ENCODE measurements at places on chromosomes 5 and 9.

GRCh38 chr9:38380230-38380871 lies 12.2 kb upstream of the ALDH1B1 start:
- DNase-seq: no peak

DNA sequence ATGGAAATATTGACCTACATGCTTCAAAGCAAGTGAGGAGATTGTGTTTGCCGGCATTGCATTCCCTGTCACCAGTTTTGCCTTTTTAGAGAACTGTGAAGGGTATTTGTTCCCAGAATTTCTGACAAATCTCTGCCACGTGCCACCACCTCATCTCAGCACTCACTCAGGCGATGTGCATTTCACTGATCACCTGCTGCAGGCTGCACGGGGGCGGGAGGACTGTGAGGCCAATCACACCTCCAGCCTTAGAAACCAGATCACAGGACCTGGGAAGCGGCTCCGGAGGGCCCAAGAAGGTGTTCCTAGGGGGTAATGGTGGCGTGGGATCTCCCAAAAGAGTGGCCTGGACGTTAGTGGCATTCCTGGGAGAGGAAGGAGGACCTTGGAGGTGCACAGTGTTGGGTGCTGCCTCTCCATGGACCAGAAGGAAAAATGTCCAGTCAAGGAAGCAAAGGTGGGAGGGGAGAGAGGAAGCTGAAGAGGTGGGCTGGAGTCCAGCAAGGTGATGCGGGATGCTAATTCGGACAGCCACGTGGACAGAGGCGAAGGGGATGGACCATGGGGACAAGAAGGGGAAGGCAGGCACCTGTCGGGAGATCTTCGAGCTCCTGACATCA lies 63.6 kb upstream of the OLFM1 start:
- no peak for DNase-seq

GRCh38 chr5:84215521-84215920 lies 169.2 kb downstream of the EDIL3 start:
- no peak for DNase-seq

DNA sequence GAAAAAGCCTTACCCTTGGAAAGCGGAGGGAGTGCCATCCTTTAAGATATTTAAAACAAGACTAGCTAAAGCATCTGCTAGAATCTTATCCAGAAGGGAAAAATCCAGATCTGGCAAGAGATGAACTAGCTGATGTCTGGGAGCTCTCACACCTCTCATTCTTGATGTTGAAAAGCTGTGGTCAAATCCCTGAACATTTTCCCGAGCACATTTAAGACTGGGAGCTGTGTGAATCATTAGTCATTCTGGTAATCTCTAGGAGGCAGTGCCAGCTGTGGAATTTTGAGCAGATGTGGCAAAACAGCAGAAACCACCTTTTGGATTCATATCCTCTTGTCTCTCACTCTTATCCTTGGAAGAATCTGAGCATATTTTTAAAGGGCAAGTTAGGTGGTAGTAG lies 218.0 kb downstream of the MAN2A1 start:
- no peak for DNase-seq

DNA sequence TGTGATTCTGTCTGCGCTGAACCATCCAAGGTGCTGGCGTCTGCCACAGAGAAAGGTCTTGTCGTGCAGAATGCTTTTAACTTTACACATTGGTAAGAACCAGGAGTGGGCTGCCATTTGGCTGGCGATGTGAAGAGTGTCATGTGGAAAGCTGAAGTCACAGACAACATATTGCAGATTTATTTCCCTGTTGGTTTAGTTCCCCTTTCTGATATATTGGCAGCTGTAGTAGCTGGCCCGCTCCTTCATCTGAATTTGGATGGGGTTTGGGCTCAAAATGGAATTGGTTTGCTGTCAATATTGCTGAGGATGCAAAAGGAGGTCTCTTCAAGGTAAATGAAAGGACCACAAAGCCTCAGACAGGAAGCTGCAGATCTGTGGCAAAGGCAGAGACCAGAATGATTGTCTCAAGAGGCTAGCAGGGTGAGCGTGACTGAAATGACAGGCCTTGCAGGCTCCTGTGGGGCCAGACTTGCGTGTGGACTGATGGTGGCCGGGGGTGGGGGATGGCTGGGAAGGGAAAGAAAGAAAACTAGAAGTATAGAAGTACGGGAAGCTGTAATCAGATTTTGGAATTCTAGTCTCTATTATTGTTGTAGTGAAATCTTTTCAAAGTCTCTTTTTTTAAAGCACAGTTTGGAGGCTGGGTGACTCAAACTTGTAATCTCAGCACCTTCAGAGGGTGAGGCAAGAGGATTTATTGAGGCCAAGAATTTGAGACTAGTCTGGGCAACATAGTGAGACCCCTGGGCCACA lies 25.1 kb upstream of the CD180 start:
- DNase-seq: no peak

- DNase-seq: peak; percentile 4
Measured at GRCh38 chr5:175873088-175873454, 1.7 kb downstream of the CPLX2 start.

- DNase-seq: no peak
Measured at GRCh38 chr9:130321539-130321938, 56.0 kb downstream of the HMCN2 start.

- DNase-seq: no peak
Measured at GRCh38 chr9:121835587-121836365, 184.3 kb downstream of the DAB2IP start.

DNA sequence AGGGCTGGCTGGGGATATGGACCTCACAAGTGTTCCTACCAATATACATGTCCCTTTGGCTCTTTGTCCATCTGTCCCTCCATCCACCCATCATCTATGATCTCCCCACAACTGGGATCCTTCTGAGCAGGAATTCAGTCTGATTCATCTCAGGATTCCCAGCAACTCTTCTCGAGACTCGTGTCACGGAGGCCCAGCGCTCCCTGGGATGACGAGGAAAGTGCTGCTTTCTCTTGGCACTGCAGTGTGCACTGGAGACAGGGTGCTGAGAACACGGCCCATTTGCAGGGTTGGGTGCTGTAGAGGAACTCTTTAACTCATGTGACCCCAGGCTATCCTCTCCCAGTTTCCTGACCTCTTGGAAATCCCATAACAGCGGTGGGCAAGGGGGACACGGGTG lies 72.9 kb downstream of the ANGPTL2 start:
- DNase-seq: no peak

- no peak for DNase-seq
Measured at GRCh38 chr9:34777666-34778065, 67.7 kb upstream of the CCL21 start.

GRCh38 chr5:149826574-149826973 lies 96.5 kb downstream of the PPARGC1B start:
- no peak for DNase-seq

- DNase-seq: peak; percentile 59
Measured at GRCh38 chr9:137241490-137242268, 592 bp downstream of the TUBB4B start.

DNA sequence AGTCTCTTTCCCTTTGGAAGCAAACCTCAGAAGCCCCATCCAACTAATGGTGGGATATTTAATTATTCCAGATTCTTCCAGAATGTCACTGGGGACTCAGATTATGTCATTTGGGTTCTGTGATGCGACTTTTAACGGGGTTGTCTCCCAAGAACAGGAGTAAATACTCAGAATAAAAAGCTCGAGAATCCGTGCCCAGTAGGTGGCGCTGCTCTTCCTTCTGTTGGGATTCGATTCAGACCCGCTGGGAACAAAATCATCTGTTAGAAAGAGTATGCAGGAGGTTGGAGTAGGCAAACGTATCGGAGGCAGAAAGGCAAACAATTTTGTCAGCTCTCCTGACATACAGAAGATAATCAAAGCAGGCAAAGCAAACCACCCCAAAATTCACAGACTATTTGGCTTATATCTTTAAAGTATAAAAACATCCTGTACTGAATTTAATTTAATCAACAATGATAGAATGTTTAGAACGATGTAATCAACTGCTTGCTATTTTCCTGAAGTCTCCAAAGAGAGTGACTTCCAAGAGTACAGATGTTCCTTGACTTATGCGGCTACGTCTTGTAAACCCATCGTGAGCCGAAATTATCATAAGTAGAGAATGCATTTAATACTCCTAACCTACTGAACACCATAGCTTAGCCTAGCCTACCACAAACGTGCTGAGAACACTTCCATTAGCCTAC lies 169.8 kb upstream of the RAI14 start:
- DNase-seq: peak; percentile 89

GRCh38 chr9:89985068-89985467 lies 380.3 kb downstream of the GADD45G start:
- DNase-seq: no peak

- no peak for DNase-seq
Measured at GRCh38 chr5:115579747-115580173, 22.5 kb downstream of the TICAM2 start.

- DNase-seq: no peak
Measured at GRCh38 chr5:94709277-94709676, 90.8 kb downstream of the SLF1 start.

- DNase-seq: no peak
Measured at GRCh38 chr9:129283705-129284606, 105.9 kb upstream of the IER5L start.

DNA sequence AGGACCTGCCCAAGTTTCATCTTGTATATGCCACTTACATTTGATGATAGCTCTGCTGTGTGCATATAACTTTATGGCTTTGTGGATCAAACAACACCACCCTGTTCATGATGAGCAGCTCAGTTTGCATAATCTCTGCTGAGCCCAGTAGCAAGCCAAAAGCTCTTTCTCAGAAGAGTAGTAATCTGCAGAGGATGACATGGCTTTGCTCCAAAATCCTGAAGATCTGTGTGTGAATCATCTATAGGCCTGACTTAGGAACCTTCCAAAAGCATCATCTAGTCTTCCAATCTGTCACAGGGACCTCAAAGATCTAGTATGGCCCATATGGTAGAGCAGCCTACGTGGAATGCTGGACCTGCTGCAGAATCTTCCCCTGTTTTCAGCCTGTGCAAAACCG lies 394.6 kb downstream of the PSAT1 start:
- DNase-seq: no peak

DNA sequence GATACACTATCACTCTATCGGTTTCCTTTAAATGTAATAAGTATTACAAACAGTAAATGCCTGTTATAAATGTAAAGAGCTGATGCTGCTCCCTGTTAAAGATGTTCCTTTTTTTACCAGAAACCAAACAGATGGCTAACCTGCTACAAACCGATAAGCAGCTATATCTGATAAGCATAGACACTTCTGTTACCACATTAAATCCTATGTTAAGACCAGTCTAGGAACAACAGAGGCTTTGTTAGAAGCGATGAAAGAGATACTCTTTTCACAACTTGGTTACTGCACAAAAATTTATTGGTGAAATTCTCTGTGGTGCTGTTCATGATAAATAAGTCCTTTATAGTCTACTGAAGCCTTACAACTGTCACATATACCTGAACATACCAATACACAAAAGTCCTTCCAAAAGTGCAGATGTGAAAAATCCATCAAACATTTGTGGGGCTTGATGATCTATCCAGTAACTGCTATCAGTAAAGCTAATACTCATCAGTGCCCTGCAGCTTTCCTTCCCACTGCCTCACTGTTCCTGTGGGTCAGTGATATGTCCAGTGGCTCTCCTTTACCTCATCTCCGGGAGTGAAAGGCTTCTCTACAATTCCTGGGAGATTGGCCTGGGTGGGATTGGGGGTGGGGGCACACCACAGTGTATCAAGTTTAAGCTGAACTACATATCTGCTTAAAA lies 25.8 kb upstream of the PRXL2C start:
- peak; percentile 89 for DNase-seq

DNA sequence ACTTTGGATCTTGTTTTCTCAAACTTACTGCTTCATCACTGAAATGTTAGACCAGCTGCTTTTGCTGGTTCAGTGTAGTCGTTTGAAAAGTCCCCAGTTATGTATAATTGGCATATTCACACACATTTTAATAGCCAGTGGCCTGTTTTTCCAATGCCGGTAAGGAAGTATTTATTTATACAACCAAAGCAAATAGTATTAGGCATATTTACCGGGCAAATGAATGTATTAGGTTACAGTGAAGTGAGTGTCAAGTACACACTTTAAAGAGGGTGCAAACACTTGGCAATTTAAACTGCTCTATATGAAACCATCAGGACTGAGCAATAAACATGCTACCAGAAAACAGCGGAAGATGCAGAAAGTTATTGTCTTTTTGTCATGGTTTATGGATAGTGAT lies 242.9 kb downstream of the MCTP1 start:
- DNase-seq: no peak

GRCh38 chr9:27645161-27645840 lies 72.0 kb upstream of the C9orf72 start:
- no peak for DNase-seq

- no peak for DNase-seq
Measured at GRCh38 chr5:10556893-10557746, 6.8 kb upstream of the ANKRD33B start.

GRCh38 chr9:126154869-126155268 lies 171.8 kb upstream of the MVB12B start:
- no peak for DNase-seq

DNA sequence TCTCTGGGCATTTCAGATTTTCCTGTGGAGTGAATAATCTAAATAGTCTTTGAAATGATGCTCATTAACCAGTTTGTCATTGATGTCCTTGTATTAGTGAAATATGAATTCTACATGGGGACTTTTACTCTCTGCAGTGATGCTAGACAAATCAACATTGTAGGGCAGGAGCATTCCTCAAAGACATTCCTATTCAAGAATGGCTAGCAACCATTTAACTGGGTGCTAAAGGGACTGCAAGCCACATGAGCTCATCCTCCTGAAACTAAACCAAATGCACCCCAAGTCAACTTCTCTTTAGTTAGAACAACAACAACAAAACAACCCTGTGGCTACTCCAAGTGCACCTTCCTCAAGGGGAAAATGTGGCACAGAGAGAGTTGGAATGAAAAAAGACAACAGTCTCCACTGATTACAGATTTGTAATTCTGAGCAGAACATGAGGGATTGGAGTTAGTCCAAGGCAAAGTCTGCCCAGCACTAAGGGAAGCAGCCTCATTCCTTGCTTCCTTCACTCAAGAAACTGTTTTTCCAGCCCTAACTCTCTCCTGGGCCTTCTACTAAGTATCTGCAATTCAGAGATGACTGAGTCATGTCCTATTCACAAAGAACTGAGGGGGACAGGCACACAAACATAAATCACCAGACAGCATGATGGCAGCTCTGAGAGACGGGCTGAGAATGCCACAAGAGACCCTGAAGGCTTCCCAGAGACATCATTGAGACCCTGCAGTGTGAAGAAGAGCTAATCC lies 82.0 kb upstream of the WWC1 start:
- DNase-seq: no peak

GRCh38 chr5:29005386-29005785 lies 1967.0 kb upstream of the CDH9 start:
- DNase-seq: peak; percentile 73

DNA sequence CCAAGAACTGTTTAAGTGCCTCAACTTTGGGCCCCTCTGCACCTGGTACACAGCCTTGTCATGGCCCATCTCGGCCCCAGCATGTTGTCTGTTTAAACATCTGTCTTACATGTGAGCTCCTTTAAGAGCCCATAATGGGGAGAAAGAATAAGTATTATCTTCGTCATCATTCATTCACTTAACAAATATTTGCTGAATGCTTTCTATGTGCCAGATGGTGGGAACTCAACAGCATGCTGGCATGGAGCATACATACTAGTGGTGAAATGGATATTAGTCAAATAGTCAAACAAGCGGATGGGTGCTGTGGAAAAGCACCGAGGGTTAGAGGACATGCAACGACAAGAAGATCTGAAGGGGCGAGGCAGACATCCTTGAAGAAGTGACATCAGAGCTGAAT lies 54.5 kb downstream of the GABBR2 start:
- no peak for DNase-seq
